ENCODE measurements at places on chromosomes 1 and 21. TPM values are rescaled to one million over a fixed set of nuclear protein-coding genes. Genes with fewer than 3 reads are reported as not detected.

Gene PTGFR
- polyA plus RNA-seq = 9.2 TPM

Gene TRIM67
- polyA plus RNA-seq = 0.08 TPM

Gene MMEL1
- polyA plus RNA-seq = 4.2 TPM

Gene RGSL1
- not detected for polyA plus RNA-seq

Gene FPGT
- 8.6 TPM for polyA plus RNA-seq

Gene C1orf141
- polyA plus RNA-seq = not detected

Gene GJB3
- polyA plus RNA-seq = 2.1 TPM

Gene SLC35F3
- 0.04 TPM for polyA plus RNA-seq

Gene GPR37L1
- polyA plus RNA-seq = 0.10 TPM

Gene PDC
- not detected for polyA plus RNA-seq

Gene SLC5A9
- polyA plus RNA-seq = 0.27 TPM

Gene C1QC
- polyA plus RNA-seq = 268 TPM

Gene SHE
- polyA plus RNA-seq = 15.3 TPM

Gene DMRTA2
- polyA plus RNA-seq = not detected

Gene CFHR3
- polyA plus RNA-seq = 0.10 TPM
